ENCODE measurements at places on chromosomes 4 and X.

- no peak for DNase-seq
- H3K27me3 ChIP-seq: no peaks in the 10 kb centered on the region
- no peaks in the 10 kb centered on the region for H3K4me1 ChIP-seq
- no peak overlapping the region for H3K4me3 ChIP-seq
Measured at GRCh38 chrX:125291124-125291523, 28.5 kb upstream of the TEX13C start.

- H3K27me3 ChIP-seq: no peaks in the 10 kb centered on the region
- H3K4me1 ChIP-seq: no peaks in the 10 kb centered on the region
- H3K27ac ChIP-seq: no peak overlapping the region
Measured at GRCh38 chrX:97229318-97229717, 345.6 kb downstream of the RPA4 start.

DNA sequence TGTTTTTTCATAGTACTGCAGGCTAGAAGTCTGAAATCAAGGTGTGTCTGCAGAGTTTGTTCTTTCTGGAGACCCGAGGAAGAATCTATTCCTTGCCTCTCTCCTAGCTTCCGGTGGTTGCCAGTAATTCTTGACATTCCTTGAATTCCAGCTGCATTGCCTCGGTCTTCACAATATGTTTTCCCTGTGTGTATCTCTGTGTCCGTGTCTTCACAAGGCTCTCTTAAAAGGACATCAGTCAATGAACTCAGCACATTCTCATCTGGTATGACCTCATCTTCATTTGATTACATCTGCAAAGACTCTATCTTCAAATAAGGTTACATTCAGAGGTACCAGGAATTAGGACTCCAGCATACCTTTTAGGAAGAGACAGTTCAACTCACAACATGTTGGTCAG lies 163.4 kb downstream of the BANK1 start:
- H3K36me3 ChIP-seq: no peaks in the 10 kb centered on the region
- DNase-seq: peak; percentile 98
- no peaks in the 10 kb centered on the region for H3K27me3 ChIP-seq
- peak overlapping the region; percentile 51 for H3K27ac ChIP-seq
- no peak overlapping the region for H3K4me3 ChIP-seq

- no peak for DNase-seq
- no peak overlapping the region for H3K27ac ChIP-seq
- no peaks in the 10 kb centered on the region for H3K36me3 ChIP-seq
- H3K27me3 ChIP-seq: no peaks in the 10 kb centered on the region
Measured at GRCh38 chrX:109873983-109874382, 128.9 kb upstream of the TMEM164 start.

DNA sequence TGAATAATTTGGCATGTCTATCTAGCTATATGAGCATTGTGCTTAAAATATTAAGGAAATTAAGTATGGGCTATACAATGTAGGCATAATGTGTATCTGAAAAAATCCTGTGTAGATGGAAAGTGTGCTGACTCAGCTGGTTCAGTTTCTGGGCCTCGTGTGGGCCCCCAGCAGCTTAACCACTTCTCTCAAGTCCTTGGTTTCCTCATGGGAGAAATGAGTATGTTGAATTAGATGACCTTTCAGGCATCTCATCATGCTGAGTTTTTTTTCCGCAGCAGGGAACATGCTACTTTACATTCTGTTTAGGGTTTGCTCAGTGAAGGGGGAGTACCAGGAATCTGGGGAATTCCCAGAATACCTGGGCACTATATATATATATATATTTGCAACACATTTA lies 30.5 kb downstream of the RHOH start:
- no peak overlapping the region for H3K27ac ChIP-seq
- H3K4me1 ChIP-seq: no peaks in the 10 kb centered on the region
- peak; percentile 16 for DNase-seq
- H3K4me3 ChIP-seq: no peak overlapping the region
- no peaks in the 10 kb centered on the region for H3K36me3 ChIP-seq

DNA sequence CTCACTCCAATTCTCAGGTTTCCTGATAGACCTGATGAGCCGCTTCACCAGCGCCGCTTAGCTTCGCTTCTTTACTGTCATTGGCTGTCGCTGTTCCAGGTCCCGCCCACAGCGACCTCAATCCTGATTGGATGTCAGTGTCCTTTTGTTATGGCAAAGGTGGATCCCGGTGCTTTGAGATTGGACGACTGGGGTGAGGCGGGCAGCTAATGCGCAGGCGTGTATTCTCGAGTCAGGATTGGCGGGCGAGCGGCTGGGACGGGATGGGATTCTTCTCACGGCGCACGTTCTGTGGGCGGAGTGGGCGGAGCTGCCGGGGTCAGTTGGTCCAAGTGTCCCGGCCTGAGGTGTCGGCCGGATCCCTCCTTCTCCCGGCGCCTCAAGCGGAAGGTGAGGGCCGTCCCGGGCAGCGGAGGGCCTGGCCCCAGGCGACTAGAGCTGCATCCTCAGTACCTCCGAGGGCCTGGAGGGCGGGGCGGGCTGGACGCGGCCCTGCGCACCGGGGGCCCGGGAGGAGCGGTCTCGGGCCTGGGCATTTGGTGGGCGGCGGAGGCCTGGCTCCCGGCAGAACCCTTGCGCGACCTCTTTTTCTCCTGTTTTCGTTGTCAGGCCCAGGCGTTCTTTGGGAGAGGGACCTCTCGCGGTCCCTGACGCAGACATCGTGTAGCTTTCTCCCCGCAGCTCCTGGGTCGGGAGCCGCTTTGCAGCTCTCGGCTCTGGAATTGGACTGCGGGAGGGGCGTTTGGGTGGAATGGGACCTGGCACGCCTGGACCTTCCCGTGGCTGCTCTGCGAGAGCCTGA lies at the start of gene SCOC:
SCOC (plus strand) TSS at position 319 of the 802 bp plus-strand sequence. CDS start 5,525 bp downstream, outside the sequence.
- peak within 1 kb of the TSS; percentile 89 for H3K27ac ChIP-seq
- H3K4me3 ChIP-seq: peak within 1 kb of the TSS; percentile 87
- no peaks in the 10 kb centered on the region for H3K36me3 ChIP-seq

GRCh38 chr4:158837527-158838141 lies 68.8 kb downstream of the FNIP2 start:
- no peak overlapping the region for H3K27ac ChIP-seq
- DNase-seq: no peak
- H3K4me3 ChIP-seq: no peak overlapping the region

- H3K4me3 ChIP-seq: no peak overlapping the region
- no peaks in the 10 kb centered on the region for H3K27me3 ChIP-seq
- DNase-seq: no peak
- H3K36me3 ChIP-seq: no peaks in the 10 kb centered on the region
- H3K4me1 ChIP-seq: no peaks in the 10 kb centered on the region
- no peak overlapping the region for H3K27ac ChIP-seq
Measured at GRCh38 chr4:163878336-163879121, 384.0 kb downstream of the TMA16 start.

DNA sequence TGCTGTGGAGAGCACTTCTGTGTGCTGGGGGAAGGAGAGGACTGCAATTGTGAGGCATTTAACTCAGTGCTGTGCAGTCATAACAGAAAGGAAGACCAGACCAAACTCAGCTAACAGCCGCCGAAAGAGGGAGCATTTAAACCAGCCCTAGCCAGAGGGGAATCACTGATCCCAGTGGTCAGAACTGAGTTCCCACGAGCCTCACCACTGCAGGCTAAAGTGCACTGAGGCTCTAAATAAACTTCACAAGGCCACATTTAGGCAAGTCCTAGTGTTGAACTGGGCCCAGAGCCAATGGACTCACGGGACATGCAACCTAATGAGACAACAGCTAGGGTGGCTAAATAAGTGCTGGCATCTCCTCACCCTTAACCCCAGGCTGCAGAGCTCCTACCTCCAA lies 20.4 kb downstream of the IQCM start:
- no peaks in the 10 kb centered on the region for H3K36me3 ChIP-seq
- no peaks in the 10 kb centered on the region for H3K4me1 ChIP-seq
- no peak overlapping the region for H3K4me3 ChIP-seq
- H3K27ac ChIP-seq: no peak overlapping the region
- H3K27me3 ChIP-seq: no peaks in the 10 kb centered on the region

DNA sequence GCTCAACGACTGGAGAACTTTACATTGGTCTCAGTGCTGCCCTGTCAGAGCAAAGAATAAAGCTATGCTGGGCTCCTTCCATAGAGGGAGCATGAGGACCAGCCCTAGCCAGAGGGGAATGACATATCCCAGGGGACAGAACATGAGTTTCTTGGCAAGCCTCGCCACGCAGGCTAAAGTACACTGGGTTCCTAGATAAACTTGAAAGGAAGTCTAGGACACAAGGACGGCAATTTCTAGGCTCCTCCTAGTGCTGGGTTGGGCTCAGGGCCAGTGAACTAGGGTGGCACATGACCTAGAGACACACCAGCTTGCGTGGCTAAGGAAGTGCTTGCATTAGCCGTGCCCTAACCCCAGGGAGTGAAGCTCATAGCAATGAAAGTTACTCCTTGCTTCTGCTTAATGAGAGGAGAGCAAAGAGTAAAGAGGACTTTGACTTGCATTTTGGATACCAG lies 141.0 kb downstream of the MAB21L2 start:
- H3K27me3 ChIP-seq: no peaks in the 10 kb centered on the region
- H3K4me1 ChIP-seq: no peaks in the 10 kb centered on the region
- H3K27ac ChIP-seq: no peak overlapping the region
- H3K36me3 ChIP-seq: no peaks in the 10 kb centered on the region
- H3K4me3 ChIP-seq: no peak overlapping the region

DNA sequence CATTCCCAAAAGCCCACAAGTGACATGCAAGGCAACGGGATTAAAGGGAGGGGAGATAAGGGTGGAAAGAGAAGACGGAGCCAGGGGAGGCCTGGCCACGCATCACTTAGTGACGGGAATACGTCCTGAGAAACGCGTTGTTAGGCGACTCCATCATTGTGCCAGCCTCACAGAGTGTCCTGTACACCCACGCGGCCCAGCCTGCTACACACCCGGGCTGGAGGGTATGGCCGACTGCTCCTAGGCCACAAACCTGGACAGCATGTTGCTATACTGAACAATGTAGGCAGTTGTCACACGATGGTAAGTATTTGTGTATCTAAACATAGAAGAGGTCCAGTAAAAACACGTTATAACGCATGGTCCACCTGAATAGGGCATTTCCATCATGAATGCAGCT lies 23.4 kb downstream of the NSG1 start:
- no peaks in the 10 kb centered on the region for H3K4me1 ChIP-seq
- no peaks in the 10 kb centered on the region for H3K36me3 ChIP-seq

DNA sequence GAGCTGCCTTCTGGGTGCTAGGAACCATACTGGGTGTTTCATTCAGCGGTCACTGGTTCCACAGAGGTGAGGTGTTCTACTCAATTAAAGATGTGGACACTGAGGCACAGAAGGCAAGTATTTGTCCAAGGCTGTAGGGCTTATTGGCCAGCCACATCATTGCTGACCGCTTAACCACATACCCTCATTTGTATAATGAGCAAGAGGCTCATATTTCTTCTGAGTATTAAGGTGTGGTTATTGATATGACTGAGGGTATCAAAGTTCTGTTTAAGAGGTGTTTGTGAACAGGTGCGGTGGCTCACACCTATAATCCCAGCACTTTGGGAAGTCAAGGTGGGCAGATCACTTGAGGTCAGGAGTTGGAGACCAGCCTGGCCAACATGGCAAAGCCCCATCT lies 14.3 kb downstream of the RNF4 start:
- H3K27ac ChIP-seq: no peak overlapping the region
- H3K36me3 ChIP-seq: no peaks in the 10 kb centered on the region
- DNase-seq: no peak
- no peaks in the 10 kb centered on the region for H3K27me3 ChIP-seq
- no peak overlapping the region for H3K4me3 ChIP-seq

GRCh38 chr4:111269439-111269838 lies 646.6 kb upstream of the PITX2 start:
- H3K27me3 ChIP-seq: no peaks in the 10 kb centered on the region
- no peak overlapping the region for H3K4me3 ChIP-seq
- H3K27ac ChIP-seq: no peak overlapping the region
- no peaks in the 10 kb centered on the region for H3K36me3 ChIP-seq
- peak; percentile 62 for DNase-seq
- no peaks in the 10 kb centered on the region for H3K4me1 ChIP-seq

DNA sequence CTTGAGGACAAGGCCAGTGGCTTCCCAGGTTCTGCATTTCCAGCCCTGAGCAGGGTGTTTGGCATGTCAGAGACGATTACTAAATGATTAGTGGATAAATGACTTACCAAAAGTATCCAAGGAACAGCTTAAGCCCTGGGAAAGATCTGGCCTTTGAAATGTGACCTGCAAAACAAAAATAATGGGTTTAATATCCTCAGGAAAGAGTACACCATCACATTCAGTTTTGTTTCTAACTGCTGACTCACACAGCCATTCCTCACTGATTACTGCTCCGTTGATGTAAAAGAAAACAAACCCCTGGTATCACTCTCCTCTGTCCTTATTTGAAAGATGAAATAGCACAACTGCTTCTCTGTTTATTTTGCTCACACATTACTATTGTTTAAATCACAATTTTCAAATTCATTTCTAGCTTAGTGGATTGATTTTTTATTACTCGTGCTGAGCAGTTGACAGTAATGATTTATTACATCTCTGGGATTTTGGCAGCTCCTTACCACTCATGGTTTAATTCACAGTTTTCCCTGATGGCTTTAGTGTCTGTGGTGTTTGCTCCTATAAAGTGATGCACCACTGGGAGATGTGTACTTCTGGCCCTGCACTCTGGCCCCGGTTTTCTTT lies 117.0 kb downstream of the CBLL2 start:
- H3K4me3 ChIP-seq: no peak overlapping the region
- H3K27ac ChIP-seq: no peak overlapping the region
- DNase-seq: peak; percentile 3
- H3K4me1 ChIP-seq: no peaks in the 10 kb centered on the region

DNA sequence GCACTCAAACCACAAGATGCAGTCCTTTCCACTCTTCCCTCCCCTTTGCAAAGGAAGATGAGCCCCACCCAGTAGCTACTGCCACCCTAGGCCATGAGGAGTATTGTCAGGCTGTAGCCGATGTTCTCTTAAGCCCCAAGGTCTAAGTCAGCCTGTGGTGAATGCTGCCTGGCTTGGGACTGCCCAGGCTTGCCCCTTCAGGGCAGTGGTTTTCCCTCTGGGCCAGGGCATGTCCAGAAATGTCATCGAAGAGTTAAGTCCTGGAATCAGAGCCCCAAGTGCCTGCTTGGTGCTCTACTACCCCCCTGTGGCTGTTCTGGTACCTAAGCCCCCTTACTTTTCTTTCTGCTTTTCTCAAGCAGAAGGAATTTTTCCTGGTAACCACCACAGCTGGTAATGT lies 11.8 kb upstream of the PGK1 start:
- H3K4me3 ChIP-seq: no peak overlapping the region
- H3K36me3 ChIP-seq: no peaks in the 10 kb centered on the region
- DNase-seq: peak; percentile 79
- H3K27me3 ChIP-seq: no peaks in the 10 kb centered on the region
- no peak overlapping the region for H3K27ac ChIP-seq
- H3K4me1 ChIP-seq: no peaks in the 10 kb centered on the region

- H3K4me3 ChIP-seq: no peak overlapping the region
- no peaks in the 10 kb centered on the region for H3K4me1 ChIP-seq
- no peaks in the 10 kb centered on the region for H3K36me3 ChIP-seq
Measured at GRCh38 chr4:83489711-83490326, 4.9 kb upstream of the ABRAXAS1 start.

- no peaks in the 10 kb centered on the region for H3K4me1 ChIP-seq
- no peak overlapping the region for H3K4me3 ChIP-seq
- peak; percentile 59 for DNase-seq
Measured at GRCh38 chr4:106618956-106619355, 250.4 kb upstream of the GIMD1 start.

- no peaks in the 10 kb centered on the region for H3K36me3 ChIP-seq
- H3K27ac ChIP-seq: no peak overlapping the region
- H3K27me3 ChIP-seq: no peaks in the 10 kb centered on the region
- DNase-seq: peak; percentile 54
- no peak overlapping the region for H3K4me3 ChIP-seq
- H3K4me1 ChIP-seq: no peaks in the 10 kb centered on the region
Measured at GRCh38 chr4:110248831-110249253, 50.4 kb upstream of the ELOVL6 start.

- DNase-seq: no peak
- H3K27ac ChIP-seq: no peak overlapping the region
- H3K36me3 ChIP-seq: no peaks in the 10 kb centered on the region
- no peaks in the 10 kb centered on the region for H3K4me1 ChIP-seq
- no peak overlapping the region for H3K4me3 ChIP-seq
Measured at GRCh38 chr4:173765751-173766150, 235.7 kb upstream of the HAND2 start.
